ENCODE measurements at places on chromosomes 12 and 14.

DNA sequence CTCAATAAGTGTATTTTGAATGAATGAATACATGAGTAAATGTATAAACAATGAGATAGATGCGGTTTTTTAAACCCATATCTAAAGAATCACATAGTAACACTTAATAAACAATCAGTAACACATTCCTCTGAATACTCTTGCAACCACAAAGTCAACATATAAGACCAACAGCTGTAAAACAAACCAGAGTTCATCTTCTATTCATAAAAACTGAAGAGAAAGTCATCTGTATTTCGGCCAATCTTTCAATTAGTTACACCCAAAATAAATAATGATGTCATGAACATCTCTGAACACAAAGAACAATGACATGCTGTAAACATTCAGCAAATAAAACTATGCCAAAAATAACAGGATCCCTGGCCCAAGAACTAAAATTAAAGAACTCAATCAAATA, 47.2 kb downstream of the ARMH4 start:
- no peak for DNase-seq

DNA sequence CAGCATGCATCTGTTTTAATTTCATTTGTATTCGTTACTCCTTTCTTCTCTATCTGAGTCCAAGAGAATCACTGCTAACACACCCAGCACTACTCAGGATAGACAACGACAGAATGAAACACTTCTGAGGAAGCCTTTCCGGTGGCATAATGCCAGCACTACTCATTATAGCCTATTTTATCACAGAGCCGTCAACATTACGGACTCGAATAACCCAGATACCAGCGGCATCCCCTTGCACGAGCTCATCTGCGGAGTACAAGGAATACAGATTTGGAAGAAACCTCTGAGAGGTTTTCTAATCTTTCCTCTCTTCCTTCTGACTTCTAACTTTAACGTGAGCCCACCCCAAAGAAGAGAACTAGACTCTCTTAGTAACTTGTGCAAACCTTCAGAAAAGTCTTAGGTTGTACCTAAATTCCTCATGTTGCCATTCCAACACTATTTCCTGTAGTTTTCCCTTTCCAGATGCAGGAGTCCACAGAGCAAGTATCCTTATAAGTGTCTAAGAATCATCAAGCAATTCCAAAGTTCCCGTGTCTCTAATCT, 248.1 kb downstream of the APAF1 start:
- no peak for DNase-seq

DNA sequence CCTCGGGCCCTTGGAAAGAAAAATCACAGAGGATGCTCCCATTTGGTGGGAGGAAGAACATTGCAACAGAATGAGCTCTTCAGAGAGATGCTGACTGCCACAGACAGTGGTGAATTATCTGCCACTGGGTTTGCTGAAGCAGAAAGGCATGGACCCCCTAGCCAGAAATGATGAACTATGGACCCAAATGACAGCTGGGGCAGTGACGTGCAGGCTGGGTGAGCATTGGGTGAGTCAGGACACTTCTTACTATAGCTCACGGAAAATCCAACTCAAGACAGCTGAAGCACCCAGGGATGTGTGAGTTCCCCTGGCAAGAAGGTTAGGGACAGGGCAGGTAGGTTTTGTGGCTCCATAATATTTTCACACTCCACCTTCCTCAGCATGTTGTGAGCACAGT, 993.2 kb downstream of the BCL11B start:
- DNase-seq, result no peak

GRCh38 chr14:94158239-94158883, 15.8 kb upstream of the PPP4R4 start:
- DNase-seq, result no peak

DNA sequence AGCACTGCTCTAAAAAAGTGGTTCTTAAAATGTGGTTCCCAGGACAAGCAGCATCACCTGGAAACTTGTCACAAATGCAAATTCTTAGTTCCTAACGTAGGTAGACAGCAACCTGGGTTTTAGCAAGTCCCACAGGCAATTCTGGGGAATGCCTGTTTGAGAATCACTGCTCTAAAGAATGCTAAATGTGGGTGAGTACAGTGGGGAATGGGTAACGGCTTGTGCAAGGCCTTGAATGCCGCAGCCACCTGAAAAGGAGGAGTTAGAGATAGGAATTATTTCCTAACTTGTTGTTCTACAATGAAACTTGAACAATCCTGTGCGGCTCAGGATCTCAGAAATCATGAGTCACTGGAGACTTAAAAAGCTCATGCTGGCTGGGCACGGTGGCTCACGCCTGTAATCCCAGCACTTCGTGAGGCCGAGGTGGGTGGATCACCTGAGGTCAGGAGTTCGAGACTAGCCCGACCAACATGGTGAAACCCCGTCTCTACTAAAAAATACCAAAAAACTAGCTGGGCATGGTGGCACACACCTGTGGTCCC, 34.9 kb downstream of the GNS start:
- DNase-seq, result no peak

- DNase-seq, result no peak
Measured at GRCh38 chr12:62834406-62834805, 100.5 kb downstream of the PPM1H start.

GRCh38 chr14:68246786-68247105, 427.2 kb downstream of the RAD51B start:
- DNase-seq, result no peak

GRCh38 chr12:64912516-64913255, 88.2 kb downstream of the TBC1D30 start:
- DNase-seq, result no peak
